ENCODE measurements at places on chromosomes 7 and 10. TPM values are rescaled to one million over a fixed set of nuclear protein-coding genes. Genes with fewer than 3 reads are reported as not detected.

Gene ASB10
- total RNA-seq = not detected

Gene PTF1A
- not detected for total RNA-seq

Gene DNAJC12
- total RNA-seq = 9.7 TPM

Gene NUTM2E
- not detected for total RNA-seq

Gene GIMAP8
- not detected for total RNA-seq

Gene SPOCK2
- 0.75 TPM for total RNA-seq

Gene OPN1SW
- total RNA-seq = not detected

Gene SYT15
- total RNA-seq = 0.08 TPM

Gene ZCCHC24
- 25.8 TPM for total RNA-seq

Gene TMEM270
- 0.93 TPM for total RNA-seq

Gene VGF
- 338 TPM for total RNA-seq

Gene HTR7
- total RNA-seq = 18.0 TPM

Gene RNF32
- 0.30 TPM for total RNA-seq

Gene CALML3
- not detected for total RNA-seq

Gene GALNT17
- not detected for total RNA-seq

Gene FRAT1
- 4.5 TPM for total RNA-seq

Gene LLCFC1
- total RNA-seq = not detected

Gene NAT16
- 0.11 TPM for total RNA-seq

Gene FAM180A
- total RNA-seq = not detected

Gene UNC5B
- 1.2 TPM for total RNA-seq

Gene SEMA3E
- total RNA-seq = 0.61 TPM

Gene ASL
- 43.8 TPM for total RNA-seq

Gene THAP5
- 21.6 TPM for total RNA-seq

Gene KIN
- total RNA-seq = 11.0 TPM

Gene HYCC1
- total RNA-seq = 24.1 TPM

Gene UBN2
- 4.2 TPM for total RNA-seq

Gene ADCK2
- total RNA-seq = 36.0 TPM

Gene CH25H
- total RNA-seq = not detected

Gene NKX6-2
- total RNA-seq = not detected

Gene RAPGEF5
- total RNA-seq = 6.5 TPM

Gene TM9SF3
- 72.9 TPM for total RNA-seq

Gene SORBS1
- 3.1 TPM for total RNA-seq

Gene ASZ1
- total RNA-seq = not detected

Gene RET
- total RNA-seq = not detected

Gene NME8
- not detected for total RNA-seq

Gene SPAG6
- total RNA-seq = 0.64 TPM

Gene HERC4
- total RNA-seq = 10.3 TPM

Gene ACHE
- total RNA-seq = not detected

Gene SEPHS1
- total RNA-seq = 39.7 TPM

Gene SFTPA2
- not detected for total RNA-seq

Gene ACSM6
- total RNA-seq = not detected

Gene SFXN4
- 28.3 TPM for total RNA-seq

Gene ZNF853
- total RNA-seq = 3.9 TPM

Gene LEP
- total RNA-seq = not detected

Gene LBX1
- total RNA-seq = not detected

Gene H2BK1
- not detected for total RNA-seq

Gene ERVW-1
- not detected for total RNA-seq

Gene ABCC2
- 13.4 TPM for total RNA-seq

Gene GIMAP2
- 3.8 TPM for total RNA-seq

Gene STEAP1B
- total RNA-seq = 35.9 TPM

Gene MPP7
- total RNA-seq = 2.2 TPM

Gene IDI2
- total RNA-seq = not detected

Gene KCNH2
- not detected for total RNA-seq

Gene C1GALT1
- 35.2 TPM for total RNA-seq

Gene FZD8
- total RNA-seq = 44.6 TPM

Gene EBLN1
- not detected for total RNA-seq

Gene CDC123
- 129 TPM for total RNA-seq

Gene LRRC61
- not detected for total RNA-seq

Measured in A375 (cell line).